ENCODE measurements at places on chromosomes 6 and 20.

DNA sequence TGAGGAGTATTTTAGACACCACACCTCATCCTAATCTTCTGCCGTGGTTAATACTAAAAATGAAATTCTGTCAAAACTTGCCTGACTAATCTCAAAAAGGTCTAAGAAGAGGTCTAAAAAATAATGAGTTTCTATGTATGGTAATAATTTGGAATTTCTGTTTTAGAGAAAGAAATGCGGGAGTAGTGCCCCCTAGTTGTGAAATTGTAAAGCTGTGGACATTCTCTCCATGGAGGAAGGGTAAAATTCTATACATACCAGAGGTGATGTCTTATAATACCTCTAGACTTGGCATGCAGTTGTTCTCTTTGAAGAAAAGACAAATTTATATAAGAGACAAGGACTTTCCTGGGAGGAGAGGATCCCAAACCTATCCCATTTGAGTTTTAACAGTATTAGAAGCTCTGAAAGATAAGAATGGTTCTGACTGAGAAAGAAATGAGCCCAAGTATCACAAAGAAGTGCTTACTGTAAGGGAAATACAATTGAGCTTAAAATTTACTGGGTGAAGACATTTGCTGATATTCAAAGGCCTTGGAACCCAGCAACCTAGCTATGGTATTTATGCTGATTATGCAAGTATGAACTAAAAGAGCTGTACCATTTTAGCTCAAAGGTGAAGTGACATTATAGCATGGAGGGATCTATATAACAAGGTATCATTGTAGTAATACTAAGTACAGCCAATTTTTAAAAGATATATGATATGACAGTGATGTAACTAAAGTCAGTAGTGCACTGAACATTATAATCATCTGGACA is 5.1 kb upstream of the EPHA7 start:
- no peak for DNase-seq

DNA sequence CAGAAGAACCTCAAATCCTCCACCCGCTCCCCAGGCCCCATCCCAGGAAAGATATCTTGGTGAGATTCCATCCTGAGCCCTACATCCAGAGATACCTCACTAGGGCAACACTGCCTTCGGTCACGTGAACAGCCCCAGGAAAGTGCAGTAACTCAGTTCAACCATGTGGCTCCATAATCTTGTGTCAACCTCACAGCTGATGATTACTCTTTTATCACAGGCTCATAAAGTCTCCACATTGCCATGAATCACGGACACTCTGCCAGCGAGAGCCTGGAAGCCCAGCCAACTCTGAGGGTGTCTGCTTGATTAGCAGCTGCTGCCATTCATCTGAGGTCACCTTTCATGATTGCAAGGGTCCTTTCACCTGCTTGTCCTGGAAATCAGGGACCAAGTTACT is 175.8 kb upstream of the LRFN2 start:
- DNase-seq = no peak

DNA sequence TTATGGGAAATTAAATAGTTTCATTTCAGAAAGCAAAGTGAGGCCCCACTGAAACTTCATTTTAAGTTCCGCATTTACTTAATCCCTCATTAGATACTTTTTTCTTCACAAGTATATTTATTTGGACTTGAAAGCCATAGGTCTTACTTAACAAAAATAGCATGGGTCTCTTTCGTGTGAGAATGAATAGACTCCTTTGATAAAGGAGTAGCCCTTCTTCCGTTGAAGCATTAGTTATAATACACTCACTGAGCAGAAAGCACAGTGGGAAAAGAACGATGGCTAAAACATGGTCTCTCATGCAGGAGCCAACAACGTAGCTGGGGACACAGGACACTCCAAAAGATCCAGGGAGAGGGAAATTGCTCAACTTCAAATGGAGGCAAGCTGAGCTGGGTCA is 130.4 kb downstream of the SLC23A2 start:
- no peak for DNase-seq

DNA sequence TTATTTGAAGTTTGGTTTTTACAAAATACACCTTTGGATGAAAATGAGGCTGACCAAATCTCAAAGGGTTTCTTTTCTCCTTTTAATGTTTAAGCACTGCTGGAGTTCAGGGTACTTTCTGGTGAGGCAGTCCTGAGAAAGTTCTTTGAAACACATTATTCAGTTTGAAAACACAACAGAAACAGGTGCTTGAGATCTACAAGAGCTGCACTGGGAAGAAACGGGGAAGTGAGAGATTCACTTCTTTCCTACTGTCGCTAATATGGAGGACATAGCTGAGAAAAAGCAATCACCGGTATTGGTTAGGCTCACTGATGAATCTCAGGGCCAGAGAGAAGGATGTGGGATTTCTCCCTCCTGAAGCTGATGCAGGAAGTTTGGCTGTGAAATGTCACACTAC is 22.9 kb upstream of the TMEM170B start:
- DNase-seq = no peak

DNA sequence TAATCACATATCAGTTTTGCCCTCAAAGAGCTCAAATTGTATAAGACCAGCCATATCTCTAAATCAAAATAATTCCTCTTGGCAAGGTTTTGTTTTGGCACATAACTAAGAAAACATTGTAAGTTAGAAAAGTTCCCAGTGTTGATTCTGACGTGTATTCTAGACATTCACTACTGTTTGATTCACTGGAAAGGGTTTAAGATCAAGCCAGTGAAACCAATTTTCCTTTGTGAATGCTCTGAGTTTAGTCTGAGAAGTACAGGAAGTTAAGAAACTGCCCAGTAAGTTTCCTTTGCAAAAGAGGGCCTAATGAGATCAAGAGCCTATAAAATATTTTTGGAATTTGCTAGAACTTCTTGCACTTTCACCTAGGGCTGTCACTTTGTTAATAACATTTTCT is 143.0 kb downstream of the FNDC1 start:
- DNase-seq = no peak

DNA sequence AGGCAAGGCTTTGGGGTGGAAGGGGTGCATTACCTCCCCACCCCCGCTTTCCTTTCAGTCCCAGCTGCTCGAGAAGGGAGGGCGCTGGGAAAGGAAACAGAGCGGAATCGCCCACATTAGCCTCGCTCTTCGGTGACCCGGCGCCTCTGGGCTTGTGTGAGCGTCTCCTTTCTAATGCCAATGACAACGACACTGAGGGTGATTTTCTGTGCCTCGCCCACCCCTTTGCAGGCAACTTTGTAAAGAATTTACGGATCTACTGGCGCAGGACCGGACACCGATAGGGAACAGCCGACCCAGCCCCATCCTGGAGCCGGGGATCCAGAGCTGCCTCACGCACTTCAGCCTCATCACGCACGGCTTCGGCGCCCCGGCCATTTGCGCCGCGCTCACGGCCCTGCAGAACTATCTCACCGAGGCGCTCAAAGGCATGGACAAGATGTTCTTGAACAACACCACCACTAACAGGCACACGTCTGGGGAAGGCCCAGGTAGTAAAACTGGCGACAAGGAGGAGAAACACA is 24.3 kb downstream of the TFAP2B start:
- DNase-seq = no peak

GRCh38 chr6:38681850-38682249 is 21.1 kb downstream of the GLO1 start:
- DNase-seq = no peak

DNA sequence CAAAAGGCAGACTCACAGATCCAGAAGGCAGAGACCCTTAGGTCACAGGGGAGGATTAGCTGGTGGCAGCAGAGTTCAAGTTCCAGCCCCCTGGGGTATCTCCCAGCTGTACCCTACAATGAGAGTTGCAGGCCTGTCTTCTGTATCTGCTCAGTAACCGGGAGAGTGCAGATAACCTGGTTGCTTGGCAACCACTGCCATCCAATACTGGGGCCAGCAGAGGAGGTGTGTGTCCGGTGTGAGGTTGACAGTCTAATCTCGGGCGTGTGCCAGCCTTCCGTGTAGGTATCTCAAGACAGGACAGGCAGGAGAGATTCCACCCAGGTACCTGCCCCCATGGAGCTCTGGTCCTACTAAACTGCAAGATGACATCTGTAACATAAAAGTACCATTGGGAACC is 56.6 kb upstream of the TBC1D7 start:
- DNase-seq = no peak

GRCh38 chr6:89611666-89612065 is 26.9 kb downstream of the LYRM2 start:
- no peak for DNase-seq

GRCh38 chr6:156821707-156822106 is 44.5 kb downstream of the ARID1B start:
- DNase-seq = no peak

GRCh38 chr20:20360464-20360863 is 7.4 kb upstream of the INSM1 start:
- DNase-seq = no peak

DNA sequence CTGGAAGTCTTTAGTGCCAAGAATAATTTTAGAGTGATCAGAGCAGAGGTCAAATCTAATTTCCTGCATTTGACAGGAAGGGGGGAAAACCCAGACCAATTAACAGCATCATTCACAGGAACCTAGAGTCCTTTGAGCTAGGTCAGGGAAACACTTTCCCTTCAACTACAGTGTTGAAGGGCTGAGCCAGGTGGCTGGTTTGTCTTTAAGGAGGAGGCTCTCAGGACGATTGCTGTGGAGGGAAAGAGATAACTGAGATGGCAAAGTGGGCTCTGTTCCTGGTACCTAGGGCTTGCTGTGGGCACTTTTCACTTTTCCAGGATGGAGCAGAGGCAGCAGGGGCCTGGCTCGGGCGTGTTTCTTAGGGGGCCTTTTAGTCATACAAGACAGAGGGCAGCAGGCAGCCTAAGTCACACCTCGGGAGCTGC is 111.9 kb downstream of the SCML4 start:
- DNase-seq = no peak

DNA sequence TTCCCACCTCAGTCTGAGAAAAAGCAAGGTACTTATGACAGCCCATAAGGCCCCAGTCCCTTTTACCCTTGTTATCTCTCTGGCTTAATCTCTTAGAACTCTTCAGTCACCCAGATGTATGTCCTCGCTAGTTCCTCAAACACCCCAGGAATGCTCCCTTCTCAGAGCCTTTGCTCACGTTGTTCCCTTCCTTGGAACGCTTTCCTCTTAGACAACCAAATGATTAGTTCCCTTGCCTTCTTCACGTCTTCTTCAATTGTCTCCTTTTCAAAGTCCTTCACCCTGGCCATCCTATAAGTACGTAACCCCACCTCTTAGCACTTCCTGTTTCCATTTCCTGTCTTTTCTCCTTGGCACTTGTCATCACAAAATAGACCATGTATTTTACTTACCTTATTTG is 1.1 kb upstream of the APOBEC2 start:
- no peak for DNase-seq

GRCh38 chr6:166394036-166394892 is 11.5 kb upstream of the MPC1 start:
- no peak for DNase-seq

DNA sequence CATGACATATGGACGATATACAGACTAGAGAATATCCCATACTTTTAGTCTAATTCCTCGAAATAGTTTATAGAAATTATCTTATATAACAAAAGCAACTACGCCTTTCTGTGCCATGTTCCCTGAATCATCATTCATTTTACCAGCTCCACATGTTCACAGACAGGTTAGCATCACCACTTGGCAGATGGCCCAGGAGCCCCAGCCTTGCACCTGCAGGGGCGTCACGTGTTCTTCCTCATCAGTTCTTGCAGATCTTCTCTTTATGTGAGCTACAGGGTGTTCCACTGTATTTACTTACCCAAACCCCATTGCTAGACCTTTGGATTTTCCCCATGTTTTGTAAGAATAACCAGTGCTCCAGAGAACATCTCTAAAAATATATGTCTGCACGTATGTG is 12.6 kb upstream of the BNIP5 start:
- no peak for DNase-seq

GRCh38 chr6:158041788-158042187 is 60.1 kb downstream of the SYNJ2 start:
- peak; percentile 33 for DNase-seq

- no peak for DNase-seq
Measured at GRCh38 chr6:158033751-158034702, 52.4 kb downstream of the SYNJ2 start.

DNA sequence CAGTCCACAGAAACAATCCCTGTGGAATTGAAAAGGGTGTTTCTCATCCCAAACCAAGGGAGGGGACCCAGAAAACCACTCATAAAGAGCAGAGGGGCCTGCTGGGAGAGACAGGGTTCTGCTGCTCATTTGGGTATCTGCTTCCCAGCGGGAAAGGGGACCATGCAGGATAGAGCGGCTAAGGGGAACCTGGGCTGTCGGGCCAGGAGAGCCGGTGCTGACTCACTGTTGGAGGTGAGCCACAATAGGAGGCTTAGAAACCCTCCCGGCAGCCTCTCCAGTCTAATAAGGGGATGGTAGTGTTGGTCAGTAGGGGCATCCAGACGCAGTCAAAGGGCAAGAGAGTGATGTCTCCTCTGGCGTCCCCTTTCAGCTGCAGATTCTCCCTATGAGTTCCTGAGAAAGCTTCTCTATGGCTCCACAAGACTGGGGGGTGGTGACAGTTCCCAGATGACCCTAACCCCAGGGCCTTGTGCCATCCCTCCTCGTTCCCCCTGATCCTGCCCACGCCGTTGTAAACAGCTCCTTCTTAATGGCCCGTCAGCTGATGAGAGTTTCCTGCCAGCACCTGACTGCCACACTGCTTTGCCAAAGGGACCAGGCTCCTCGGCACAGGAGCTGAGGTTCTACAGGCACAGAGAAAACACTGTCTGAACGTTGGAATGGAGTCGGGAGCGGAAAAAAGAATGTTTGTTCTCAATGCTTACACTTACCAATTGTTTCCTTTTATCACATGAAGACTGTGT is 646.1 kb upstream of the DEFB115 start:
- no peak for DNase-seq

DNA sequence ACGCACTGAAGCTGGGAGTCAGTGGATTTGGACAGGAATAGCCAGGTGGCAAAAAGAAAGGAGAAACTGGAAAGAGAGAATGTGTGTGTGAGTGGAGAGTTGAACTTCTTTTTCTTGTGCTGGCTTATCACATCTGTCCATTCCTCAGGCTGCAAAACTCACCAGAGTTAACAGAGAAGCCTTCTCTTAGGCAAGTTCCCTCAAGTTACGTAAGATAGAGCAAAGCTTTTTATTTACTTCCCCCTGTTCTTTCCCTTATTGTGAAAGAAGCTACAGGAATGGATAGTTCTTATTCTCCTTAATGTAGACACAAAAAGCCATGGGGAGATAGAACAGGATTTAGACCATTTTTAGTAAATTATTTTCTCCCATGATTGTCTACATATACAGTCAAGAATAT is 188.6 kb downstream of the BMP2 start:
- no peak for DNase-seq

GRCh38 chr20:48154040-48154765 is 368.9 kb upstream of the SULF2 start:
- DNase-seq = no peak

DNA sequence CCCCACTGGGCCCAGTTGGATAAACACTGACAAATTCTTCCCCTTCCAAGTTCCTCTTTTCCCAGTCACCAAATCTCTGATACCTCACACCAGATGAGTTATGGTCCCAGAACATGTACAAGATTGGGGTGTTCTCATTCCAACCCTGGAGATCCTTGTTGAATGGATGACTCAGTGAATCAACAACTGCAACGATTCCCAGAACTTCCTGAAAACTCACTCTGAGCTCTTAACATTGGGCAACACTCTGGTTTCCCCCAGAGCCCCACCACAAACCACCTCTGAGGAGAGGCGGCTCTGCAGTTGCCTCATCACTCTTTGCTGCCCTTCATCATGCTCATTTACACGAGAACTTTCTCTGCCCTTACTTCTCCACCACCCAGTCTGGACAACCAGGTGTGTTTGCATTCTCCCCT is 115.2 kb downstream of the MRPL14 start:
- DNase-seq = no peak

All from dorsolateral prefrontal cortex (tissue), 122 donors.